D721Med (cell line): ENCODE measurements at places on chromosomes 16 and 17.

GRCh38 chr17:55351226-55351625 lies 70.4 kb downstream of the MMD start:
- DNase-seq: no peak

DNA sequence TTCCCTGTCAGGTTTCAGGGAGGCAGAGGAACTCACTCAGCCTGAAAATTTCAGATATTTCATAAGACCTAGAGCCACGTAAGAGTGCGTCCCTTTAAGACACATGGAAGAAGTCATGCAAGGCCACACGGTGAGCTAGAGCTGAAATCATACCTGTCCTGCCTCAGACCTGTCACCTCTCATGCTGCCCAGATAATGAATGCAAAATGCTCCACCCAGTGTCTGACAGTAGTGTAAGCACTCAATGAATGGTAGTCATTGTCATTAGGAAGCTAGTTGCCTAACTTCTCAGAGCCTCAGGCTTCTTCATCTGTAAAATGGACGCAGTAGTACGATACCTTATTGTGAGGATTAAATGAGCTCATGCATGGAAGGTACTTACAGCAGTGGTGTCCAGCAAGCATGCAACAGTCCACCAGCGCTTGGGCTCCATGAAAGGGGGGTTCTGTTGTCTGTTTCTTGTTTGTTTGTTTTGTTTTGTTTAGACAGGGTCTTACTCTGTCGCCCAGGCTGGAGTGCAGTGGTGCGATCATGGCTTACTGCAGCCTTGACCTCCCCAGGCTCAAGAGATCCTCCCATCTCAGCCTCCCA lies 60.7 kb downstream of the WSB1 start:
- no peak for DNase-seq

DNA sequence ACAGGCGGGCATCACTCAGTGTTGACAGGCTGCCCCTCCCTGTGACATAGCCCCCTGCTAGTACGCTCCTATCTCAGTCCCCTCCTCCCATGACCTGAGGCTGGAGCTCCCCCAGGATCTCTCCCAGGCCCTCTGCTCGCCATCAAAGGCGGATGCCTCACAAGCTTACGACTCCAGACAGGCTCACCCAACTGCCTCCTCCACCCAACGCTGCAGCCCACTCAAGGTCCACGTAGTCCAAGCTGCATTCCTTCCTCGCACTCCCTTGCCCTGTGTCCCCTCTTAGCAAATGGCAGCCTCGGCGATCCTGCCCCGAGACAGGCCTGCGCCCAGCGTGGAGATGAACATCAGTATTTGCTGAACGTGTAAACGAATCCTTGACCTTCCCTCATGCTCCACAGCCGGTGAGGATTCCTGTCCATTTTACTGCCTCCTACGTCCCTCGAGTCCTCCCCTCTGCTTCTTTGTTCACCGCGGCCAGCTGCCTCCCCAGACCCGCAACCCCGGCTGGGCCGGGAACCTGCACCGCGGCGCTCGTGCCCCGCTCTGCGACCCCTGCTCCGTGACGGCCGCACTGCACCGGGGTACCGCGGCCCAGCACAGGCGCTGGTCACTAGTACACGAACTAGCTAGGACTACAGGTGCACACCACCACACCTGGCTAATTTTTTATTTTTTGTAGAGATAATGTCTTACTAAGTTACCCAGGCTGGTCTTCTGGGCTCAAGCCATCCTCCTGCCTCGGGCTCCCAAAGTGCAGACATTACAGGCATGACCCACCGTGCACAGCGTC lies 838 bp upstream of the TMEM97 start:
- DNase-seq: no peak

DNA sequence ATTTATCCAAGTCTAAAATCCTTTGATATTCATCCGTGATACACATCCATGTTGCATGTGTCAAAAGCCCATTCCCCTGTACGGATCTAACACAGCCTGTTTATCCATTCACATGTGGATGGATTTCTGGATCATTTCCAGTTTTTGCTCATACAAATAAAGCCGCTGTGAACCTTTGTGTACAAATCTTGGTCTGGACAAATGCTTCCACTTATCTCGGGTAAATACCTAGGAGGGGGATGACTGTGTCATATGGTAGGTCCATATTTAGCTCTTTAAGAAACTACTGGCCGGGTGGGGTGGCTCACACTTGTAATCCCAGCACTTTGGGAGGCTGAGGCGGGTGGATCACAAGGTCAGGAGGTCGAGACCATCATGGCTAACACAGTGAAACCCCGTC lies 6.3 kb upstream of the TBCD start:
- no peak for DNase-seq

DNA sequence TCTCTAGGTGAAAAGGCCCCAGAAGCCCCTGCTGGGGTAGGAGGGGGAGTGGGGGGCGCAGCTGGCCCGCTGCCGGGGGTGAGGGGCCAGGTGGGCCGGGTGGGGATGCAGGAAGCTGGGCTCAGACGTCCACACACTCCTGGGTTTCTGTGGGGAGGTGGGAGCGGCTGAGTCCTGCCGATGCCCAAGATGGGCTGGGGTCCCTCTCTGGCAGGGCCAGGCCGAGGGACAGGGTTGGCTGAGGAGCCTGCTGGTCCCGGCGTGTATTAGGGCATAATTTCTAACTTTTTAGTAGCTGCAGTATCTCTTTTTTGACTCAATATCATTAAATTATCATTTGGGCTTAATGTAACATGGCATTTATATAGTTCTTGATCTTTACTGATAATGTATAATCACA lies 121.4 kb upstream of the CORO6 start:
- DNase-seq: no peak

DNA sequence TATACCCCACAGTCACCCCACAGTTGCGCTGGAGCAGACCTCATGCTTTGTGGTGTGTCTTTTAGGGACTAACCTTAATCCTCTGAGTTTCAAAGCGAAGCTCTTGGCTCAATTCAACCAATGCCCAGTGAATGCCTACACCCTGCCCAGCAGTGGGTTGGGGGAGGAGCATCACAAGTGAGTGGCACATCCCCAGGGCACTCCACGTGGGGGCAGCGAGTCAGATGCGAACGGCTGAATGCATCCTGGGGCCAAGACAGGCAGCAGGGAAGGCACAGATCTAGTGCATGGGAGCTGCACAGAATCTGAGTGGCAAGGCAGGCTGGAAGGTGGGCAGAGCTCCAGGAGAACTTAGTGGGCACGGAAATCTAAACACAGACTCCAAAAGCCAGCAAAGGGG lies 39.2 kb downstream of the IFT140 start:
- no peak for DNase-seq

- no peak for DNase-seq
Observed at GRCh38 chr17:42312035-42312284, 23.7 kb downstream of the STAT5A start.

- DNase-seq: no peak
Observed at GRCh38 chr17:80816241-80817103, 175.2 kb upstream of the CHMP6 start.

DNA sequence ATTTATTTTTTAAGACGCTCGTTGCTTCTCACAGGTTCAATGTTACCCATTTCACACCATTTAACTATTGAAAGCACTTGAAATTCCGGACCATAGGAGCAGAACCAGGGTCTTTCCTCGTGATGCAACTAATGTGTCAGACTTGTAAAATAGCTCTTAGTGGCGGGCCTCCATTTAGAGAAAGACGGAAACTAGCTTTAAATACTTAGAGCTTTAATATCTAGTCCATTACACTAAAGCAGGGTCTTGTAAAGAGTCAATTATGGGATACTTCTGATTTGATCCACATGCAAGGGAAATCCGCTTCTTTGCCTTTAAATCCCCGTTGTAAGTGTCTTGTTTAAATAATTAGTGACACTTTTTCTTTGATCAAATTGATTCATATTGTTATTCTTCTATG lies 56.6 kb downstream of the NACA2 start:
- DNase-seq: no peak

- no peak for DNase-seq
Observed at GRCh38 chr17:68939195-68939594, 16.0 kb downstream of the ABCA8 start.

DNA sequence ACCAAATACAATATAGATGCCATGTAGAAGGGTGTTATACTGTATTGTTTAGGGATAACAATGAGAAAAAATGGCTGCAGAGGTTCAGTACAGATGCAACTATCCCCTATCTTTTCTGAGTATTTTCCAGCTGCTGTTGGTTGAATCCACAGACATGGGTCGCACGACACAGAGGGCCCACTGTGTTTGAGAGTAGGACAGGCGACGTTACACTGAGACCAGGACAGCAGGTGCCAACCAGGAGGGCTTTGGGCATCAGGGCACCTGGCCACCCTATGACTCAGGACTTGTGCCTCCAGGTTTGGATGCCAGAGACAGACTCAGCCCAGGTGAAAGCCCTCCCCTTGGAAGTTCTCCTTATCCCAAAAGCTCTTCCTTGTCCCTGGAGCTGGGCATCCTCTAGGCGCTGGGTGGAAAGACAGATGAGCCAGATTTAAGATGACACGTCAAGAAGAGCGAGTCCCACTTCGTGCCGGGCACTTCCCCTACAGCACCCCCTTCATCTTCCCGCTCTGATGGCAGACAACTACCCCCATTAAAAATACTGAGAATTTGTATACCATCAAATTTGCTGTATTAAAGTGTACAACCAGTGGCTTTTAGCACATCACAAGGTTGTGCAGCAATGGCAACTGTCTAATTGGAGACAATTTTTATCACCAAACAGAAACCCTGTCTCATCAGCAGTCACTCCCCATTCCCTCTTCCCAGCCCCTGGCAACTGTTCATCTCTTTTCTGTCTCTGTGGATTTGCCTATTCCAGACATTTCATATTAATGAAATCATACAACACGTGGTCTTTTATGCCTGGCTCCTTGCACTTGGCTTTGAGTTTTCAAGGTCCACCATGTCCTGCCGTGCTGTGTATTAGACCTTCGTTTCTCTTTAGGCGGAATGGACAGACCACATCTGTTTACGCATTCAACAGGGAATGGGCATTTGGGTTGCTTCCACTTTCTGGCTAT lies 30.6 kb downstream of the TNFRSF13B start:
- DNase-seq: no peak

DNA sequence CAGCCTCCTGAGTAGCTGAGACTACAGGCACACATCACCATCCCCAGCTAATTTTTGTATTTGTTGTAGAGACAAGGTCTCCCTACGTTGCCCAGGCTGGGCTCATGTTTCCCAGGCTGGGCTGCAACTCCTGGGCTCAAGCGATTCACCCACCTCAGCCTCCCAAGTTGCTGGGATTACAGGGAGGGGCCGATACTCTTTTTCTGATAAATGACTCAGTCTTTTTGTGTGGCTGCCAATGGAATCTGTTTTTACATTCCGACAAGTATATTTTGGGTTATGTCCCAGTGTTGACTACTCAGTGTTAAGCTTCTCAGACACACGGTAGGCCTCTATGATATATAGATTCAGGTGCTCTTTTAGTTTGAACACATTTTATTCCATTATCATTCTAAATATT lies 58.1 kb downstream of the SLFN11 start:
- no peak for DNase-seq

GRCh38 chr17:74125156-74125555 lies 78.3 kb upstream of the RPL38 start:
- DNase-seq: peak; percentile 8
